ENCODE measurements at places on chromosomes 11 and 22.
A peak's percentile ranks its signal among the peaks of the same experiment; 100 is the strongest.

DNA sequence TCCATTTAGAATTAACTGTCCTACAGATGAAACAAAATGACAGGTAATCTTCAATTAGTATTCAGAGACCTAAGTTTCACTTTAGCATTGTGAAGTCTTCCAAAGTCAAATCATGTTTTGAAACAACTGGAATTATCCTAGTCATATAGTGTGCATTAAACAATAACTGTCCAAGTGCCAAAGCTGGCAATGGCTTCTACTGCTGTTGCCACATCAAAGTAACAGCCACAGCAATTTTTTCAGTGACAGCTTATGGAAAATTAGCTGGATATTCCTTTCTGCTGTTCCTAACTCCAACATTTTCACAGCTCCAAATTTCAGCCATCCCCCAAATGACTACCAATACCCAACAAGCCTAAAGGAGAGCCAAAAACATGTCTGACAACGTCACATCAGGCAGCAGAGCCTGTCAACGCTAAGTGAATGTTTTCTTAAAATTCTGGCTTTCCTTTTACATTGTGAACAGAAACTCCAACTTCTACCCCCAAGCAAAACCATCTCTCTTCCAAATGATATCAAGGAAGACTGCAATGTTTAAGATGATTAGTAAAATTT, 45.3 kb upstream of the CCDC34 start:
- no peak for DNase-seq

- DNase-seq, result no peak
These were observed 1313.1 kb downstream of the JRKL start for GRCh38 chr11:97702951-97703350.

GRCh38 chr22:49893025-49893424, 25.2 kb downstream of the ALG12 start:
- no peak for DNase-seq

GRCh38 chr11:10483584-10483983, 28.5 kb downstream of the AMPD3 start:
- no peak for DNase-seq

DNA sequence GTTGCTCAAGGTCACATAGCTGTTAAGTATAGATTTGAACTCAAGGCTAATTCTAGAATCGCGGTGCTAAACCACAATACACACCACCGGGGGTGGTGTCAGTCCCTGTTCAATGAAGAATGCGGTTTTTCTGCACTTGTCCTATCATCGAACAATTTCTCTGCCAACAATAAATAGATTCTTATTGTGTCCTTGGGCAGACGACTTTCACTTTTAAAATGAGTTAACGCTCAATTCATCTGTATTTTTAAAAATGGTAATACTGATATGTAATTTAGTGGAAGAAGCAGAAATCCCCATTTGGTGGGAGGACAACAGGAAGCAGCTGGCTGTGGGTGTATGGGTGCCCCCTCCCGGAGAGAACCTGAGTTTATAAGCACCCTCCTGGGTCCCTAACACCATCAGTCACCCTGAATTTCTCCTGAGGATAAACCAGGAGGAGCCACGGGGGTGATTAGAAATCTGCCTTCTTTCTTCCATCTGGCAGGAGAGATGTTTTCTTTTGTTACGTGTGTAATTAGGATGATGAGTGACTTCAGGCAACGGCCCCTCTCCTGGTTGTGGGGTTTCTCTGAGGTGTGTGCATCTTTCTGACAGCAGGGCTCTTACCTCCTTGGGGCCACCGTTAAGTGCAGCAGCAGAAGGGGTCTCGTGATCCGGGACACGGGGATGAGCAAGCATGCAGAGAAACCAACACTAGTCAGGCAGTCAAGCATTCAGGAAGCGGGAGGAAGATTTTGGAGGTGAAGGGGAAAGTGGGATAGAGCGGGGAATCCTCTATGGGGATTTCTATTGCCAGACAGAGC, 87.7 kb downstream of the GRAMD1B start:
- DNase-seq, result no peak

- DNase-seq, result no peak
These were observed 21.5 kb upstream of the GSTP1 start for GRCh38 chr11:67561971-67562619.

- no peak for DNase-seq
These were observed 43.4 kb upstream of the NFRKB start for GRCh38 chr11:129938764-129939163.

DNA sequence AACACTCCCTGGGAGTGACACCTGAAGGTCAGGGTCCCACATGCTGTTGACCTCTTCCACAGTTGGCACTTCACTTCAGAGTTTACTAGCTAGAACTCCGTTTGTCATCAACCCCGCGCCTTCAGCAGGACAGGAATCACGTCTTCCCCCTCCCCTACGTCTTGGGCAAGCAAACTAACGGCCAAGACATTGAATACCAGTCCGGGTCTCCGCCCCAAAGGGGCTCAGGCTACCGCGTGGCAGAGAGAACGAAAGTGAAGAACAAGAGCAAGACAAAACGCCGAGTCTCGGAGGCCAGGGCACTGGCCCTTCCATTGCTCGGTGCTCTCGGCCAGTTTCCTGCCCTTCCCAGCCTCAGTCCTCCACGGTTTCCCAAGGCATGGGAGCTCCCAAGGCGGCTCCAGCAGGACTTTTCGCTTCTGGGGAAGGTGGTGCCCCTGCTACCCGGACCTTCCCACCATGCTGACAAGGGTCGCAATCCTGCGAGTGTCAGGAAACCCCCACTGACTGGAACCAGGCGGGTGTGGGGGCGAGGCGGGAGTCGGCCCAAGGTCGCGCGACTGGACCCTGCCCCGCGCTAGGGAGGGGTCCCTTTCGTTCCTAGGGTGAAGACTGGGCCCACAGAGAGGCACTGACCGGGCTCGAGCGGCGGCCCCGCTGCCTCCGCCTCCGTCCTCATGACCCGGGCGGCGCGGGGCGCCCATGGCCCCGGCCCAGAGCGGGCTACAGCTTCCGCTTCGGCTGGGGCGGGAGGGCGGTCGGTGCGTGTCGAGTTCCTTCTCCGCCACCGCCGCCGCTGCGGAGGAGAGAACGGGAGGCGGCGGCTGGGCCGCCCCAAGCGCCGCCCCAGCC, at the start of gene GUCD1:
Gene GUCD1 (minus strand): TSS at position 826 of the 852 bp plus-strand sequence. CDS start 147 bp downstream, at position 679.
- peak; percentile 26 for DNase-seq

DNA sequence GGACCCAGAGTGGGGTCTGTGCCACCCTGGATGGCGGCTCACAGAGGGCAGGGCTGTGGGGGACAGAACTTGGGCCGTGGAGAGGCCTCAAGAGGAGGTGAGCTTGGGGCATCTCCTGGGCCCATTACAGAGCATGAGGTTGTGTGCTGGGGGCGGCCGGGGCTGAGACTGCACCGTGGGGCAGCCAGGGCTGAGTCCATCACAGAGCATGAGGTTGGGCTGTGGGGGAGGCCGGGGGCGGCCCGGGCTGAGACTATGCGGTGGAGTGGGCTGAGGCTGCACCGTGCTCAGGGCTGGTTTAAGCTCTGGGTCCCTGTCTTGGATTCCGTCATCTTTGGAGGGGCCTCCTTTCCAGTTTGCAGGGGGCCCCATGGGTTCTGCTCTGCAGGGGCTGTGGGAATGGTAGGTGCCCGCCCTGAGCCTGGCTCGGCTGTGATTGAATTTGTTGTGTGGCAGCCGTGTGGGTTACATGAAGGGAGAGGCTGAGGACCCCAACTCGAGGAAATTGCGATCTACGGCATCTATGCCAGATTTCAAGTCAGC, 38.1 kb upstream of the MUC5AC start:
- no peak for DNase-seq

DNA sequence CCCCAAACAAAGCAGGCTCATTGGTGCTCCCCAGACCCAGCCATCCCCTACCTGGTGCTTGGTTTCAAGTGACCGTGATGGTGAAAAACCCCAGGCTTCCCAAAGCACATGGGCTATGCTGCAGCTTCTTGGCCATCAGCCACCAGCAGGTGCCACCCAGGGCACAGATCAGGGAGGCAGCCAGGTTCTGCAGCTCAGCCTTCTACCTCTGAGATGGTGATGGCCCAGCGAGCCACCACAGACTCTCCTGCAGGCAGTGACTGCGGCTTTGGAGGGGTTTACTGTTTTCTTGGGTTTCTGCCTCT, 70.0 kb upstream of the ALX4 start:
- no peak for DNase-seq

- no peak for DNase-seq
These were observed 294.2 kb upstream of the ANO3 start for GRCh38 chr11:26037716-26038115.

- peak; percentile 72 for DNase-seq
These were observed 149.7 kb upstream of the CADM1 start for GRCh38 chr11:115653926-115654325.

DNA sequence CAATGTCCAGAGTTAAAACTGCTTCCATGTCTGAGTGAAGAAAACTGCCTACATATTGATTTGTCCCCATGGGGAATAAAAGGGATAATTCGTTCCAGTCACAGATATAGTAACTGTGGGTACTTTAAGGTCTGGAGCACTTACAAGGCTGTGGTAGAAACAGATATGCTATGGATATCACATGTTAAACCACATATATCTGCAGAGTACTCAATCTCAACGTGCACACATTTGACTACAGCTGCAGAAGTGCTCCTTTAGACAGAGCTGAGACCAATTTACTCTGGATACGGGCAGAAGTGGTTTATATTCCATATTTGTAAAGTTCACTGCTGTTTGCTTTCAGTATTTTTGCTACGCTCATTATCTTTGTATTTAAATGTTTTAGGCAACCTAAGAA, 9.7 kb upstream of the MS4A2 start:
- DNase-seq, result no peak

GRCh38 chr11:78312712-78313111, 104.9 kb downstream of the GAB2 start:
- no peak for DNase-seq

DNA sequence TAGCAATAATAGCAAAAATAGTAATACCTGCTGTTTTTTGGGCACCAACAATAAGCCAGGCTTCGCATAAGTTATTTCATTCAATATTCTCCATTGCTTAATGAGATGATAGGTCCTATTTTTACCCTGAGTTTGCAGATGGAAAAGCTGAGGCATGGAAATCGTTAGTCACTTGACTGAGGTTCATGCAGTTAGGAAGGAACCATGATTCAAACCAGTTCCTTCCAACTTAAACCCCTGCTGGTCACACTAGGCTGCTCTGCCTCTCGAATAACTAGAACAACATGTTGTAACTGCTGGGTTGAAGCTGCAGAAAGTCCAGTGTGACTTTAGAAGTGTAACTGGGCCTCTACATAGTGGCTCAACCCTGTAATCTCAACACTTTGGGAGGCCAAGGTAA, 69.3 kb downstream of the SEZ6L start:
- no peak for DNase-seq

DNA sequence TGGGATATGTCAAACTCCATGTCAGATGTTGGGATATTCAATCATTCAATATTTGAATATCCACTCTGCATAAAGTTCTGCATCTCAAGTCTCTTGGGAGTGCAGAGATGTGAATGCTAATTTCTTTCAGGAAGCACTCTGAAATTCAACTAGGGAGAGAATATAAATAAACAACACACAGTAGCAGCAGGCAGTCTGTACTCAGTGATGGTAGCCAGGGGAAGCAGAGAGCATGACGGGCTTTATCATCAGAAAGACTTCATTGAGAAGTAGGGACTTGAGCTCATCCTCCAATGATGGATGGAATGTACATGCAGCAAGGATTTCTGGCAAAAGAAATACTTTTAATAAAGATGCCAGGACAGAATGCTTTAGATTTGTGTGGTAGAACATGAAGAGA, 9.8 kb upstream of the TEAD1 start:
- no peak for DNase-seq

DNA sequence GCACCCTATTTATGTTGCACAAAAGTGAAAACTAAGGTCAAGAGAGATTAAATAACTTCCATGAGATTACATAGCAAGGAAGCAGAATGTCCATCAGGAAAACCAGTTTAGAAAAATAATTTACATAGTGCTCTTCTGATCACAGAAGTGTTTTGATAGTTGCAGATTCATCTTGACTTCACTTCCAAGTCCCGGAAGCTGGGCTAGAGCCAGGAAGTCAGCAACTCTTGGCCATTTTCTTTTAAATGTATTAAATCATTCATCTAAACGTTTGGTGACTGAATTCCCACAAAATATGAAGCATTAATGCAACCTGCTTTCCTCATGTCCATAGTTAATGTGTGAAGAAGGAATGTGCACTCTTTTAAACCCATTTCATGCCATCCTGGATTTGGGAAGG, 29.7 kb downstream of the APLP2 start:
- DNase-seq, result no peak

GRCh38 chr22:23751441-23751996, 607 bp upstream of the ZNF70 start:
- DNase-seq, result no peak

DNA sequence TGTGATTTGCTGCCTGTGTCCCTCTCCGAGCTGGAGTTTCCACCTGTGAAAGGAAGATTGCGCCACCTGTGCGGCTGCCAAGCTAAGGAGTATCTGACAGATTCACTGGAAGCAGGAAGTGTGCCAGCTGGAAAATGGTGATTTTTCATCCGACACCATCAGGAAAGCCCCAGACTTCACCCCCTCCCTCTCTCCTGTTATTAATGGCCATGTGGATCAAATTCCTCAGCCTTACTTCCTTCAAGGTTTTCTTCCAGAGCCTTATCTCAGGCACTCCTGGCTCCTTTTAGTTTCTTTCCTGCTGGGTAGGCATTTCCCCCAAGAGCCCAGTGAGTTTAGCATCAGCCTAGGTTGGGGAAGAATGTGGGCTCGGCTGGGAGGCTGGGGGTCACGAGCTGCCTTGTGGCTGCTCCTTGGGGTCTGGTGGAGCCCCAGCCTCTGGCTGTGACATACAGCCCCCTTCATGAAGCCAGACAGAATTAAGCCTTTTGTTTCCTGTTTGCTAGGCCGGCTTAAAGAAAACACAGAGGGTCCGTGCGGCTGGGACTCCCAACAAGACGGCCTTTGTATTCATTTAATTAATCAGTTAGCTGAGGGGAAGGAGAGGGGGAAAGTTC, 37.1 kb downstream of the PKNOX2 start:
- peak; percentile 78 for DNase-seq

DNA sequence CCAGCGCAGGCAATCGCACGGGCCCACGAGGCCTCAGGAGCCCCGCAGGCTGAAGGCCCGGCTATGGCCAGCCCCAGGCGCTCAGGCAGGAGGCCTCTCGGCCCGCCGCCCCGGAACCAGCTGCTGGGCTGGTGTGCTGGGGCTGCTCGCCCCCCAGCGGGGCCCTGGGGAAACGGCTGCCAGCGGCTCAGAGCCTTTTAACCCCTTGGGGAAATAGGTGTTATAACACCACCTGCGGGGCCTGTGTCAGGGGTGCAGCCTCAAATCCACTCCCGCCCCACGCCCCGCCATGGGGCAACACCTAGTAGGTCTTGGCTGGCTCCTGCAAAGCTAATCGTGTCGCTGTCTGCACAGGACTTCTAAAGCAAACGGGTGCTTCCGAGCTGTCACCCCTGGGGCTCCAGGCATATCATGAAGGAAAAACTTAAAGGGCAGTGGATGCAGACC, 237.4 kb downstream of the TTC28 start:
- DNase-seq, result no peak

- DNase-seq, result no peak
These were observed 33.3 kb downstream of the AMPD3 start for GRCh38 chr11:10488121-10488933.
